ENCODE measurements at places on chromosomes 1 and 21. TPM values are rescaled to one million over a fixed set of nuclear protein-coding genes. Genes with fewer than 3 reads are reported as not detected.

FOXO6 gene
- not detected for total RNA-seq

CCDC185 gene
- total RNA-seq: not detected

FMO3 gene
- 2.3 TPM for total RNA-seq

SPRR4 gene
- total RNA-seq: not detected

CNR2 gene
- total RNA-seq: not detected

TFF2 gene
- total RNA-seq: not detected

OLFML2B gene
- total RNA-seq: 29.5 TPM

DYNLT5 gene
- 1.7 TPM for total RNA-seq

BCAR3 gene
- total RNA-seq: 30.3 TPM

SYT11 gene
- 6.1 TPM for total RNA-seq

SERINC2 gene
- total RNA-seq: 10.0 TPM

NPR1 gene
- 156 TPM for total RNA-seq
